ENCODE measurements at places on chromosomes 11 and 22. TPM values are rescaled to one million over a fixed set of nuclear protein-coding genes. Genes with fewer than 3 reads are reported as not detected.

DNA sequence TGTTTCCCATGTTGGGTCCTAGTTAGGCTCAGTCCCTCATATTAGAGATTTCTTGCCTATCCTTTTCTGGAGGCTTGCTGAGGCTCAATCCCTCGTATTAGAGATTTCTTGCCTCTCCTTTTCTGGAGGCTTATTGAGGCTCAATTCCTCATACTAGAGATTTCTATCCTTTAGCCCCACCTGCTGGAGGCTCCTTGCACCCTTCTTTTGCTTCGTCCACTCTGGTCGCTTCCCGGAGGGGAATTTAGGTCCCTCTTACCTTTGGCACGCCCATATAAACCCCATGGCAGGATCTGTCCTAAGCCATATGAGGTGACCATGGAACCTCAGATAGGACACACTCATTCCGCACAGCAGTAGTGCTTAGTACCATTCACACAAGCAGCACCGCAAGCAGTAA, 15.9 kb downstream of the CYP2D6 start:
- DNase-seq: no peak

Gene MUC6
- total RNA-seq: not detected

DNA sequence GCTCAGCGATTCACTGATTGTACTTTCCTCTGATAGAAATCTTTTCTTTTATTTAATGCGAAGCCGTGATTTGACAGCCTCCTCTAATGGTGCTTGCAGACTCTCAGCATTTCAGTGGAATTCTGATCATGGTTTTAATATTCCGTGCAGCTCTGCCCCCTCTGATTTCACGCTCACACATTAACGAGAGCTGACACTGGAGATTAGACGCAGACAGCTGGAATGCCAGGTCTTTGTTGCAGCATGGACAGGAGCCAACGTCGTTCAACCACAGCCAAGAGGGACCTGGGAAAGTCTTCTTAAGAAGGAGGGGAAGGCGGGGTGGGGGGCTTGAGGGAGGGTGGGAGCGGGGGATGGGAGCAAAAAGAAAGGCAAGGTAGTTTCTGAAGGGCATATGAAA, 186.4 kb downstream of the BLID start:
- peak; percentile 32 for DNase-seq

DNA sequence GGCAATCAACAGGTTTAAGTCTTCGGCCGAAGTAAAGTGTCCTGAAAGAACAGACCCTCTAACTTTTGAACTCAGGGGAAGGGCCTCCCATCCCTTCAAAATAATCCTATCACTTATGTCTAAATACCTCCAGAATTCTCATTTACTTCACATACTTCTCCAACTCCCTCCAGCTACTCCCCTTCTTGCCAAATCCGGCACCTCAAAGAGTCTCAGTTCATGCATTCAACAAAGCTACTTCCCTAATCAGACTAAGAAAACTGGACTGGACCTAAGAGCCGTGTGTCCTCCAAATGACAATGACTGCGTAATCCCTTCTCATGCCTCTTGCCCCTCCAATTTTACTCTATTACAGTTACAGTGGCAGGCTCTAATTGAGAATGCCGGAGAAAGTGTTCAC, 1.3 kb downstream of the DDB1 start:
- DNase-seq: no peak

Gene GAS2L1
- total RNA-seq: 25.2 TPM

DNA sequence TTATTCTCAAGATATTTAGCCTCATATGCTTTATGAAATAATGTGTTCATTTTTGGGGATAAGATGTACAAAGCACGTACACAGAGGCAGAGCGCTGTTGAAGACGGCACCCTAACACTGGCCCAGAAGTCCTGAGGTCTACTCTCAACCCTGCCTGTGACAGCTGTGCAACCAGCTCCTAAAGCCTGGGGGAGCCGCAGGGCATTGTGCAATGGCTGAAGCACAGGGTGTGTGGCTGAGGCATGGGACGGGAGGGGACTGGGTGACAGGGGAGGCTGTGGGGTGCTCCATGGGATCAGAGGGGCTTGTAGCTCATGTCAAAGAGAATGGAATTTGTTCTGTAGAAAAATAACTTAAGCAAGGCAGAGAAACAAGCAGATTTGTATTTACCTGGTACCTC, 27.7 kb downstream of the FAM227A start:
- DNase-seq: no peak

DNA sequence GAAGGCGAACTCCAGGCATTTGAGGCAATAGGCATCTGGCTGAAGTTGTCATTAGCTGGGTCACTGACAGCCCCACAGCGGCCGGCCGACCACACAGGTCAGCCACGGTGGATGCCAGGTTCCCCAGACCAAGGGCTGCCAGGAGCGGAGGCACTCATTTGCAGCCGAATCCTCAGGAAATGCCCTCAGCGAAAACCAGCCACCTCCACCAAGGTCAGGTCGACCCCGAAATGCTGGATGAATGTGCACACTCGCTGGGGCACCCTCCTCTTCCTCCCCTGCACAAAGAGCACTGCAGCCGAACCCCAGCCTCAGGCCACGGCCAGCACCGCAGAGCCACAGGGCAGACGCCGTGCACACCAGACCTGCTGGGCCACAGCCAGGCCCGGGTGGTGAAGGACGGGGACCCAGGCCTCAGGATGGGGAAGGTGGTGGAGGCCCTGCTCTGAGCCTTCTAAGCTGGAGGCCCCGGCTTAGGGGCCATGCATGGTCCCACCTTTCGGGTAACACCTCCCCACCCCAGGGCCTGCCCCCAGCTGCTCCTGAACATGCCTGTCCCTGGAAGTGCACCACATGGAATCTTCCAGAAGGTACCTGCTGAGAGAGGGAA, 206.0 kb downstream of the BRD1 start:
- DNase-seq: peak; percentile 7

- DNase-seq: no peak
These were observed 304.0 kb upstream of the NARS2 start for GRCh38 chr11:78878631-78879030.

DNA sequence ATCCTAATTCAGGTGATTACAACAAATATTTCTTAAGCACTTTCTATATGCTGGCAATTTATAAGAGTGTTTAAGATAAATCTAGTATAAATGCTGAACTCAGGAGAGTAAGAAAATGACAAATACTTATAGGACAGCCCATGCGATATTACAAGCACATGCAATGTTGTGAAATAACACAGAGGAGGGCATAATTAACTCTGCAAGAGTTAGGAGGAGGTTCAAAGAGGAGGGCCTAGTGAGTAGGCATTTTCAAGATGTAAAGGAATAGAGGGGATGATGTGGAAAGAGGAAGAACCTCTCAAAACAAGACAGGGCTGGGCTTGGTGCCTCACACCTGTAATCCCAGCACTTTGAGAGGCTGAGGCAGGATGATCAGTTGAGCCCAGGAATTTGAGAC, 37.1 kb upstream of the IL17RA start:
- DNase-seq: no peak

DNA sequence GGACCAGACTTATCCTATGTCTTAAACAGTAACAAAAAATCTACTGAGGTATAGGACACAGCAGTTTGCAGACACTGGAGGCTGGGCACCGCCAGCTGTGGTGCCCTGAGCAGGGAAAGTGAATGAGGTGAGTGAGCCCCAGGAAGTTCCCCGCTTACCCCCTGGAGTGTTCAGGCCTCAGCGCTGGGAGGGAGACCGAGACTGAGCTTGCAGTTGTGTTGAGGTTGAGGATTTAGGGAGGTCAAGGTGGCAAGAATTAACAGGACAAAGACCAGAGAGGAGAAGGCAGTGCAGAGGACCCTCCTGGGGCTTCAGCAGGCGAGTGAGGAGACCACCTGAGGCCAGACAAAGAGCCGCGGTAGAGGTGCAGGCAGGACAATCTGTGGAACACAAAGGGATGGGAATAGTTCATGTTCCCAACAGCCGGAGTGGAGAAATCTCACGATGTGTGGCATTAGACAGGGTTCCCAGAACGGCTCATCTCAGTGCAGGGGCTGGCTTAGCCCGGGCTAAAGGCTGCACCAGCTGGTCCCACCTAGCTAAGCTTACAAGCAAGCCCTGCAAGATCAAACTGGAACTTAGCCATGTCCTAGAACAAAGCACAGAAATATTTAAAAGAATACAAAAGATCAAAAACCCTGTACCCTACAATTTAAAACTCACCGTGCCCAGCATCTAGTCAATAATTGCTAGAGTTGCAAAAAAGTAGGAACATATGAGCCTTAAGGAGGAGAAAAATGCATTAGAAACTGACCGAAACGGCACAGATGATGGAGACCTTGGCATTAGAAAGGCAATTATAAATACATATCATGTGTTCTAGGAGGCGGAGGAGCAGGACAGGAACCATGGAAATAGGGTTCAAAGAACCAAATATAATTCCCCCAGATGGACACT, 47.4 kb upstream of the PITPNB start:
- no peak for DNase-seq

Gene ART1
- total RNA-seq: not detected

DNA sequence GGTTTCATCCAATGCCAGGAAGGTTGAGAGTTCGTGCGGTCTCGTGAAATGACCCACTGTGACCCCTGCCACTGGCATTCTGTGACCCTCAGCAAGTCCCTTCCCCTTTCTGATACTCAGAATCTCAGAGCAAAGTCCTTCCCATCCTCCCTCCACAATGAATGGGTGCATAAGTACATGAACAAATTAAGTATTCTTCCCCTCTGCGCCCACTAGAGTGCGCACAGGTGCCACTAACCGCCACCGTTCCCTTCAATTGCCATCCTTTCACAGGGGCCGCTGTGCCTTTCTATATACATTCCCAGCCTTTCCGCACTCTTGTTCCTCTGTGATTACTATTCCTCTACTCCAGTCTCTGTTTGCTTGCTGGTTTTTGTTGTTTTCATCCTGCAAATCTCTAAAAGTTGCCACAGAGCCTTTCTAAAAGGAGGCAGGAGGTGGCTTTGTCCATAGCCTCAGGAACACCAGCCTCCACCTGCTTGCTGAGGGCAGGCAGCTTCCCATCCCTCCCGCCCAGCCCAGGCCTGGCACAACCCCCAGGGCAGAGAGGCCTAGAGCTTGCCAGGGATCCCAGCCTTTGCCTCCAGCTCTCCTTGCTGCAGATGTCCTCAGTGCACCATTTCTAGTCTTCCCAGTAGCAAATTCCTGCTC, 6.7 kb upstream of the AP1B1 start:
- DNase-seq: peak; percentile 64

Gene GLYATL1
- total RNA-seq: not detected

DNA sequence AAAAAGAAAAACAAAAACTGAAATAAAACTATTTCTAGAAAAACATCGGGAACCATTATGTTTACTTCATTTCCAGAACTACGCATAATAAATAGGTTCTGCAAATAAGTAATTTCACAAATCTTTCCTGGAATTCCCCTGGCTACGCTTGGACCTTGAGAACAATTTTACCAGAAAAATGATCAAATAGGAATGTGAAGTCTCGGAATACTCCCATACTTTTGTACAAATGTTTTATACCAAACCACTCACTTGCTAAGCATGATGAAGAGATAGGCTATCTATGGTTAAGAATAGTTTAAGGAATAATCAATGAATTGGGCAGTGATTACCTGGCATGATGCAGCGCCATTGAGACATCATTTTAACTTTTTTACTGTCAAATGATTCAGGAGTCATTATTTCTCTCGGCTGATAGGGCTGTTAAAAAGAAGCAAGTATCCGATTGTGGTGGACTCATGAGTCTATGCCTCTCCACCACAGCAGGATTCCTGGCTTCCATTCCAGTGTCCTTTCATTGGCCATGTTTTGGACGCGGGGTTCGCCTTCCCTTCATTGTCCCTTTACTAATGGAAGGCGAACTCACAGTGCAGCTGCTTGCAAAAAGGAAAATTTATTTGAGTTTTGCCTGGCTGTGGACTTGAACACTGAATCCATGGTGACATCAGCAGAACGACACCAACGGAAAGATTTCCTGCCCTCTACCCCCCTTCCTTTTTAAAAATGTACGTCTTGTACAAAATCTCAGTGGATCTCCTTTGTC, 39.9 kb upstream of the BLID start:
- no peak for DNase-seq

DNA sequence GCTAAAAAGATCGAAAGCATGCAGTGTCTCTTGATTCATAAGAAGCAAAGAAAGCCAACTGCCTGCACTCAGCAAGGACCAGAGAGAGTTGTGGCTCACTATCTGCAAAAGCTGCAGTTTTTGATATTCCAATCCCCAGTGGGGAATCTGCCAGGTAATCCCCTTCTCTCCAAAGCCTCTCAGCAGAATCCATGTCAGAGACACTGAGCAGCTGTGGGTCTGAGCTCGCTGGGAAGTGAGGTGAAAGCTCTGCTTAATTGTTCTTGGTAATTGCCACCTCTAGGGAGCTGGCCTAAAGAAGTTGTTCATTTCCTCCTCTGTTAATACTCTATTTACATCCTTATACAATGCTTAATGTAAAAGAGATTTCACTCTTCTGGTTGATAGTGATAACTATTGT, 261.3 kb upstream of the LRRC4C start:
- no peak for DNase-seq

- DNase-seq: no peak
These were observed 683 bp downstream of the PLA2G6 start for GRCh38 chr22:38180841-38181452.

Gene SLC22A8
- not detected for total RNA-seq

GRCh38 chr22:35434061-35434710, 34.2 kb downstream of the MCM5 start:
- no peak for DNase-seq
